ENCODE measurements at places on chromosomes 13 and 19. TPM values are rescaled to one million over a fixed set of nuclear protein-coding genes. Genes with fewer than 3 reads are reported as not detected.

Gene ACP7
- 0.38 TPM for polyA plus RNA-seq

Gene KLK13
- 0.68 TPM for polyA plus RNA-seq

Gene PRODH2
- polyA plus RNA-seq: 42.4 TPM

Gene BRSK1
- polyA plus RNA-seq: 14.6 TPM

Gene OR7A5
- polyA plus RNA-seq: not detected

Gene PGLYRP2
- polyA plus RNA-seq: not detected

Gene SOX1
- polyA plus RNA-seq: not detected

Gene SULT2A1
- polyA plus RNA-seq: 0.04 TPM

Gene LILRB5
- polyA plus RNA-seq: 2.3 TPM

Gene LYPD5
- 0.41 TPM for polyA plus RNA-seq

Gene MICU2
- polyA plus RNA-seq: 114 TPM

Gene ZNF256
- 9.6 TPM for polyA plus RNA-seq

Gene ZNF560
- polyA plus RNA-seq: 0.56 TPM

- no peak for DNase-seq
Observed at GRCh38 chr19:7509625-7510024, 6.3 kb upstream of the ZNF358 start.

- DNase-seq: no peak
Observed at GRCh38 chr13:87497426-87497825, 173.7 kb upstream of the SLITRK5 start.

- no peak for DNase-seq
Observed at GRCh38 chr13:36912973-36913372, 7.1 kb downstream of the SMAD9 start.

GRCh38 chr19:42568006-42568405, 26.7 kb downstream of the CEACAM8 start:
- no peak for DNase-seq

DNA sequence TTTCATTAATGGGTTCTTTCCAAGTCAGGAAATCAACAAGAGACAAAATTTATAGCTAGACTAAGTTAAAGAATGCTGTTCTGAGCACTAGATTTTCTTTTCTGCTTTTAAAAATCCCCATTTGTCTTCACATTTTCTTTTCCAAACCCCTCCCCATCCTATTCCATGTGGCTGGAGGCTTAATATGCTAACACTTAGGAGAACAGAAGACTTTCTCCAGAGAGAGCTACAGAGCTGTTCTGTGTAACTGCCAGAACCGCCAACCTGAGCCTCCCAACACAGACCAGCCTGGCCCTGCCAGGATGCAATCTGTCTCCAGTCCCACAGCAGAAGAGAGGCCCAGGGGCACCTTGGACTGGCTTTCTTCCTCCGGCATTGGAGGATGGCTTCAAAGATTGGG, 264.1 kb downstream of the NDFIP2 start:
- no peak for DNase-seq

- DNase-seq: no peak
Observed at GRCh38 chr13:33745370-33746324, 72.3 kb upstream of the RFC3 start.

DNA sequence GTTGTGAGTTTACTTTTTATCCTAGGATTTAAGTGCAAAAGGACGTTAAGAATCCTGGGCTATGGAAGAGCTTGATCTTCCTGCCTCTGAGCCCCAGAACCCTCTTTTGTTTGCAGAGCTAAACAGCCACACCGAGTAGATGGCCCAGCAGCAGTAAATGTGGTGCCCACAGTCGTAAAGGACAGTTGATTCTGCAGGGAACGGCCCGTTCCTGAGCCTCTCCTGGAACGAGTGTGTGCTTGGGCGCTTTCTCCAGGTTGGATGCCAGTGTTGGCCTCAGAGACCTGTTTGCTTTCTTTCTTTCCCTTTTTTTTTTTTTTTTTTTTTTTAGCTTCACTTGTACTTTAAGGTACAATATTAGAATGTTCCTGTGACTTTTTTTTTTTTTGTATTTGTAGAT, 41.7 kb downstream of the SPATA13 start:
- no peak for DNase-seq

- DNase-seq: no peak
Observed at GRCh38 chr19:46878613-46879375, 18.0 kb downstream of the ARHGAP35 start.

DNA sequence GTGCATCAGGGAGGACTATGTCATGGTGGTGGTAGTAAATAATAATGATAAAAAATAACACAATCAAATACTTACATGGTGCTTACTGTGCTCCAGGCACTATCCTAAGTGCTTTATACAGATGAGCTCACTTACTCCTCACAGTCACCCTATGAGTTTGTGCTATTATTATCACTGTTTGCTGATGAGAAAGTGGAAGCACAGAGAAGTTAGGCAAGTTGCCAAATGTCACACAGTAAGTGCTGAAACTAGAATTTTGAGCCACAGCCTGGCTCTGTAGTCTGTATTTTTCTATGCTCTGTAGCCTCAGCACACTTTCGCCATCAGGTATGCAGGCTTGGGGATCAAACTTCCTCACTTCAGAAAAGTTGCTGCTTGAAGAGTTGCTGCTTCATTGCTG, 46.6 kb downstream of the HTR2A start:
- DNase-seq: no peak

- DNase-seq: peak; percentile 42
Observed at GRCh38 chr13:35814605-35815011, 316.6 kb downstream of the DCLK1 start.

DNA sequence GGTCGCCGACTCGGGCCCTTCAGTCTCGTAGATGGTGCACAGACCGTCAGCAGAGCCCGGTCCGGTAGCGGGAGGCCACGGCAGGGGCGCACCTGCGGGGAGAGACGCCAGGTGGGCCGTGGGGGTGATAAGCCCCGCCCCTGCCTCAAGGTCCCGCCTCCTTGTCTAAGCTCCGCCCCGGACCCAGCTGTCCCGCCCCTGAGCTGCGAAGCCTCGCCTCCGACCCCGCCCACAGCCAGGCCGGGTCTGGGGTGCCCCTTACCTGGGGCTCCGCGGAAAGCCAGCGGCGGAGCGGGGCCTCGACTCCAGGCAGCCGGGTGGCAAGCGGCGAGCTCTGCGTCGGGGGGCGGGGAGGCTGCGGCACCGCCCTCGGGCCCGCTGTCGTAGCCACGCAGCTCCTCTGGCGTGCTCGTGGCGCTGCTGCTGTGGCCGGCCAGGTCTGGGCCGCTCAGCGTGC, 4.7 kb downstream of the PRR36 start:
- DNase-seq: no peak

DNA sequence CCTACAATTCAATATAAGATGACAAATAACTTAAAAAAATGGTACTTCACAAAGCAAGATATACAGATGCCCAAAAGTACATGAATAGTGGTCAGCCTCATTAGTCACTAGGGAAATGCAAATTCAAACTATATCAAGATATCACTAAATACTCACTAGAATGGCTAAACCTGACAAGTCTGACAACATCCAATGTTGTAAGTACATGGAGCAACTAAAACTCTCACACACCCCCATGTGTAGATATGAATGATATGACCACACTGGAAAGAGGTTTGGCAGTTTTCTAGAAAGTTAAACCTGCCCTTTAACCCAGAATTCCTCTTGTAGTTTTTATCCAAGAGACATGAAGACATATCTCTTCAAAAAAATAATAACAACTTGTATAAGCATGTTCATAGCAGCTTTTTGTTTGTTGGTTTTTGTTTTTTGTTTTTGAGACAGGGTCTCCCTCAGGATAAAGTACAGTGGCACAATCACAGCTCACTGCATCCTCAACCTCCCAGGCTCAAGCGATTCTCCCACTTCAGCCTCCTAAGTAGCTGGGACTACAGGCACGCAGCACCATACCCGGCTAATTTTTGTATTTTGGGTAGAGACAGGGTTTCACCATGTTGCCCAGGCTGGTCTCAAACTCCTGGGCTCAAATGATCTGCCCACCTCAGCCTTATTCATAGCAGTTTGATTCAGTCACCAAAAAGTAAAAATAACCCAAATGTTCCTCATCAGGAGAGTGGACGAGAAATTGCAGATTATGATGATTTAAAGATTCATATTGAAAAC, 55.1 kb downstream of the RFX2 start:
- DNase-seq: no peak

DNA sequence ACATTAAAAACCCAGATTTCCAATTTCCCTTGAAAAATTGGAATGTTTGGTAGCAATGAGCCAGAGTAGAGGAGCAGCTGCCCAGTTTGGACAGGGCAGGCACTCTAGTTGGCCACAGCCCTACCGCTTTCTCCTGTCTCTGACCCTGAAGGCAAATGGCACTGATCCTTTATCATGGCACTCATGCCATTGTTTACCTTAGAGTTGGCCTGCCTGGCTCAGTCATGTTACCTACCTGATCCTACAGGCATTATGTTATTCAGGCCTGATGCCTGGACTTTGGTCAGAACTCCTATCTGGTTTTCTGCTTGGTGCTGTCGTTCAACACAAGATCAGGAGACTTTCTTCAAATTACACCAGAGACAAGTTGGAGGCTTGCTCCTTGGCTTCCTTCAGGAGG, 24.9 kb upstream of the TDRD3 start:
- DNase-seq: no peak

DNA sequence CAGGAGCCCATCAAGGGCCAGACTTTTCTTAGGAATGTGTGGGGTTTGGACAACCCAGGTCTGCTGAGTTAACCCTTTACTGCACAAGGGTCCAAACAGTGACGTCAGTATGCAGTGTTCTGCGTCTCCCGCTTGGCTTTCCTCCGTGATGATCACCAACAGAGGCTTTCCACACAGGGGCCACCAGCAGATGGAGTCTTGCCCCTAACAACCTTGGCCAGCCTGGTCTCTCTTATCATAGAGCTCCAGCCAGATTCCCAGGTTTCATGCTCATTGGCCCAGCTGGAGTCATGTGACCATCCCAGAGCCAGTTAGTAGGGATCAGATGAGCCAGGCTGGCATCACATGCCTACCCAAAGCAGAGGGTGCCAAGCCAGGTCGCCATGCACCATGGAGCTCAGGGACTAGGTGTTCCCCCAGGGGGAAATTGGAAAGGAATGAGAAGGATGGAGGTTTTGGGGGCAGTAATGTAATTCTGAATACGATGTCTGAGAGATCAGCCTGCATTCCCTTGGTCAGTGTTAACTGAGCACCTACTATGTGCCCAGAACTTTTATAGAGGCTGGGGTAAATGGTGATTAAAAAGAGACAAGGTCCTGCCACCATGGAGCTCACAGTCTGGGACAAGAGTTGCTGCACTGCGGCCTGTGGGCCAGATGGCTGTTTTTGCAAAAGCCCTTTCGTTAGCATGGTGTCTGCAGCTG, 61.2 kb downstream of the MYH14 start:
- no peak for DNase-seq

- no peak for DNase-seq
Observed at GRCh38 chr19:6721773-6722172, 1.3 kb upstream of the C3 start.

GRCh38 chr13:113302986-113303385, 5.9 kb downstream of the LAMP1 start:
- DNase-seq: no peak

DNA sequence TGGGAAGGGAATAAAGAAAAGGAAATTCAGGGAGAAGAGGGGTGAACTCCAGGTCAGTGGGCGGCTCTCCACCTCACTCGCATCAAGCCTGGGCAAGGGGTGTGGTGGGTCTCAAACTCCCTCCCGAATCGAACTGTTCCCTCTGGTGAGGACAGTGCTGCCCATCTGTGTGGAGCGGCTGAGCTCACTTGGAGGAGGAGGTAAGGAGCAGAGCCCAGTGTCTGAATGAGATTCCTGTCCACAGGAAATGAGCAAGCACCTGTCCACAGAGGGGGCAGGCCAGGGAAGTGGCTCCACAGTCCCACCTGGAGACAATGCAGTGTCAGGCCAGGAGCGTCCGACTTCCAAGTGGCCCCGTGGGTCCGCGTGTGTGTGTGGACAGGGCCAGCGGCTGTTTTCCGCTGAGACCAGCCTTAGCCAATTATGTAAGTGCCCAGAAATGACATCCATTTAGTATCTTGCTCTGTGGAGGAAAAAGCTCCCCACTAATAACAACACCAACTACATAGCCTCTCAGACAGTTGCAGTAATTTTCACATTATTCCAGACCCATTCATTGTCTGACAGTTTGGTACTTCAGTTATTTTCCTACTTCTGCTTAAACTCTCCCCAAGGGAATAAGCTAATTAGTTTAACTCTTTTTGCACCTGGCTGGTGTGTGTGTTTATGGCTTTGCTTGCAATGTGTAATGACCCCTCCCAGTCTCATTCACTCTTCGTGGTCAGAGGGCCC, 114.6 kb downstream of the SOX1 start:
- DNase-seq: no peak

DNA sequence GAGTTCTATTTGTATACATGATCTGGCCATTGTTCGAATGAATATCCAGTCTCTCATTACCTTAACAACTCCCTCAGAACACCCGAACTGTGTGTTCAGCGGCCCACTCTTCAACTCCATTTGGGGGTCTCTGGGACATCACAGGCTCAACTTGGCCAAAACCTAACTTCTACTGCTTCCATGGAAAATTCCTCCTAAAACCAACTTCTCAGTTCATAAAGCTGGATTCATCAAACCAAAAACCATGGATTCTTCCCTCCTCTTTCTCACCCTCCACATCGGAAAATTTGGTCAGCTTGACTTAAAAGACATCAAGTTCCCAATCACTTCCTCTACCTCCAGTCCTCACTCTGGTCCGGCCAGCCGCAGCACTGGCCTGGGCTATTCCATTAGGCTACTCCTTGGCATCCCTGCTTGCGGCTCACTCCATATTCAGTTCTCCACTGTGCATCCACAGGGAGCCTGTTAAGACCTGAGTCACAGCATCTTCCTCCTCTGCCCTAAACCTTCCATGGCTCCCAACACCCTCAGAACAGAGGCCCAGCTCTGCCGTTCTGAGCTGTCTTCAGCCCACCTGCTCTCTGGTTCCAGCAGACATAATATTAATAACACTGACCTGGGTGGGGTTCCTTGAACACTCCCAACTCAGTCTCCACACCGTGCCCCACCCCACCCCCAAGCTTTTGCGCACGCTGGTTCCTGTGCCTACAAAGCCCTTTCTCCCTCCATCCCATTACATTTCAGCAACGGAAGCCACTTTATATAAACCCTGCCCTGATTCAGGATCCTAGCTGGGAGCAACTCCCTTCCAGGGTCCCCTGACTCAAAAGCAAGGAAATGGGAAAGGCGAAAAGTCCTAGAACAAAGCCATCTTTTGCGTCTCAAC, 1.1 kb downstream of the ZNF792 start:
- no peak for DNase-seq

- no peak for DNase-seq
Observed at GRCh38 chr13:80988391-80989151, 647.6 kb upstream of the SPRY2 start.

DNA sequence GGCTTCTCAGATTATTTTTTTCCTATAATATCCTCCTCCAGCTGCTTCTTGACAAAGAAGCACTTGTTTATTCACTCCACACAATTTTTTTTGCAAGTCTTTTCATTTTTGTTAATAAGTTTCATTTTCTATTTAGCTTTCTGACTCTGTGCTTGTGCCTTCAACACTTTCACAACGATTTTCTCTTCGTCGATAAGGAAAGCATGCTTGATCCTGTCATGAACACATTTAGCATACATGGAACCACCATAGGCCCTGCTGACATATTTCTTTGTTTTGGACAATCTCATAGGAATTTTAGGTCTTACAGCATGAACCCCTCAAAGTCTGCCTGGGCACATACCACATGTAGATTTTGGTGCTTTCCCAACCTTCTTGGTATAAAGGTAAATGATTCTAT, 346.0 kb downstream of the KCNRG start:
- no peak for DNase-seq

GRCh38 chr19:47418692-47419029, 666 bp downstream of the MEIS3 start:
- DNase-seq: no peak

GRCh38 chr19:49403404-49404187, 15.5 kb downstream of the KASH5 start:
- DNase-seq: no peak

Measured in renal cortex interstitium (tissue), 15 donors.